ENCODE measurements at places on chromosomes 12 and 14. TPM values are rescaled to one million over a fixed set of nuclear protein-coding genes. Genes with fewer than 3 reads are reported as not detected.

- DNase-seq, result no peak
Measured at GRCh38 chr14:52248057-52248456, 19.4 kb upstream of the PTGDR start.

GRCh38 chr12:27015730-27016076, 1.5 kb upstream of the TM7SF3 start:
- no peak for DNase-seq

The ZNF891 gene
- total RNA-seq, result 4.9 TPM

The GNB3 gene
- 13.7 TPM for total RNA-seq

All from aorta (tissue), 5 donors.